ENCODE measurements at places on chromosomes 7 and 10.

GRCh38 chr7:77454802-77455201 is 38.7 kb upstream of the GSAP start:
- DNase-seq = no peak

DNA sequence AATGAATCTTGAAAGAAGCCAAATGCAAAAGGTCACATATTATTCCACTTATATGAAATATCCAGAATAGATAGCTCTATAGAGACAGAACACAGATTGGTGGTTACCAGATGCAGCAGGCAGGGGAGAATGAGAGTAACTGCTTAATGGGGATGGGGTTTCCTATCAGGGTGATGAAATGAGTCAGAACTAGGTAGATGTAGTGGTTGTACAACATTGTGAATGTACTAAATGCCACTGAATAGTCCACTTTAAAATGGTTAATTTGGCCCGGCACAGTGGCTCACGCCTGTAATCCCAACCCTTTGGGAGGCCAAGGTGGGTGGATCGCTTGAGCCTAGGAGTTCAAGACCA is 9.4 kb upstream of the SLC25A28 start:
- no peak for DNase-seq

DNA sequence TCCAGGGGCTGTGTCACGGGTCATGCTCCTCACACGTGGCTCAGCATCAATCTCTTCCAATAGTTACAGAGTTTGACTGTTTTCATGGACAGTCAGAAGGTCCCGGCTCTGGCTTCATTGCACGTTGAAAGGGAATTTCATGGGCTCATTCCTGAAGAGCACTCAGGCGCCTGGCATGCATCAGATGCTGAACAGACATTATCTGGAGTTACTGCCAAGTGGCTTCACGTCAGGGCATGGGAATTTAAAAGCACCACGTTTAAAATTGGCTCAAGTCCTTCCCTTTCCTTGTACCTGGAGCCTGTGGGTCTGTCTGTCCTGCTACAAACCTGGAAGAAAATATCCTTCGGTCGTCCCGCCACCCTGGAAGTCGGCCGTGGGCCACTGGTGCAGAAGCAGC is 50.4 kb downstream of the CFAP46 start:
- no peak for DNase-seq

DNA sequence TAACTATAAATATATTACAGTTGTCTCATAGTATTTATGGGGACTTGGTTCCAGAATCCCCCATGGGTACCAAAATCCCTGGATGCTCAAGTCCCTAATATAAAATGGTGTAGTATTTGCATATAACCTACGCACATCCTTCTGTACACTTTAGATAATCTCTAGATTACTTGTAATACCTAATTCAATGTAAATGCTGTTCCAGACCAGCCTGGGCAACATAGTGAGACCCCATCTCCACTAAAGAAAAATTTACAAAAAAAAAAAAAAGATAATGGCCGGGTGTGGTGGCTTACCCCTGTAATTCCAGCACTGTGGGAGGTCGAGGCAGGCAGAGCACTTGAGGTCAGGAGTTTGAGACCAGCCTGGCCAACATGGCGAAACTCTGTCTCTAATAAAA is 17.4 kb upstream of the GNA12 start:
- no peak for DNase-seq

GRCh38 chr10:61179771-61180170 is 235.8 kb upstream of the RHOBTB1 start:
- DNase-seq = no peak

DNA sequence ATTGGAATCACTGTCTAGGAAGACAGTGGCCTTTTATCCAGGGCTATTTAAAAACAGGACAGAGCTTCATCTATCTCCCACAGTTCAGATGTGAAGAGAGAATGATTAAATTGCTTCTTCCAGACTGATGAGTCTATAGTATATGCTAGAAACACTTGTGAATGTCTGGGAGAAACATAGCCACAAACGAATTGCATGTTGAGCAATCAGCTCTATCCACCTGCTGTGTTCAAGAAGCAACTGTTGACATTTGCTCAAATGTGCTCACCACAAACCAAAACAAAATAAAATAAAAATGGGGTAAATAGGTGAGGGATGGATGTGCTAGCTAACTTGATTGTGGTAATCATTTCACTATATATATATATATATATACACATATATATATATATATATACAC is 195.1 kb downstream of the HECW1 start:
- DNase-seq = no peak

Data from mesendoderm (in vitro differentiated cells).